Mesendoderm (in vitro differentiated cells): ENCODE measurements at places on chromosomes 3 and 15.

DNA sequence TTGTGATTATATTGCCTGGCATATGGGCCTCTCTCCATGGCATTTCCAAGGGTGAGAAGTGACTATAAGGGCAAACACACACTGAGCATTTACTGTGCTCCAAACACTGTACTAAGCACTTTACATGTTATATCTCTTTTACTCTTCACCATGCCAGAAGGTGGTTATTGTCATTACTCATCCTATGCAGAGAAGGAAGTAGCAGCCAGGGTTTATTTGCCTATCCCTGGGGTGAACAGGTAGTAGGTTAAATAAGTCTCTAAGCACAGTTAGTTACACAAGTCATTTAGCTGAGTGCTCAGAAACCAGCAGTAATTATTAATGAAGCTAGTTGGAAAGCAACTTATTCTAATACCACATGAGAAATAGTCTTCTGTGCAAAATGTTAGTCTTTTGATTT is 109.9 kb upstream of the SYNPR start:
- no peak for DNase-seq

- no peak for DNase-seq
Measured at GRCh38 chr3:4582624-4583023, 89.5 kb downstream of the ITPR1 start.

GRCh38 chr15:26475554-26475953 is 297.3 kb downstream of the GABRB3 start:
- no peak for DNase-seq

DNA sequence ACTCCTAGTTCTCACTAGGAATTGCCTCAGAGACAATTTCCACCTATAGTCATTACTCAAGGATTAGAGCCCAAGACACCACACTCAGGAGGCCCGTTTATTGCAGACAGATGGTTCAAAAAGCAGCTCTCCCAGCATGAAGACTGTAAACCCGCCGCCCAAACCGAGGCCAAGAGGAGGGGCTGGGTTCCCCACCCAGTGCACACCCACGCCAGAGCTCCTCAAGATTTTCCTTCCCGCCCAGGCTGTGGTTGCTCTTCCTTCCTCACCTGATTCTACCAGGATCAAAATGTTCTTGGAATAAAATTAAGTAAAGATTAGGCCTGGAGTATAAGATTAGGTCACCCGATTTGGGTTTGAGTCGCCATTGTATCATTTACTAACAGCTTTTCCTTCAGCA is 364.4 kb downstream of the MECOM start:
- no peak for DNase-seq

DNA sequence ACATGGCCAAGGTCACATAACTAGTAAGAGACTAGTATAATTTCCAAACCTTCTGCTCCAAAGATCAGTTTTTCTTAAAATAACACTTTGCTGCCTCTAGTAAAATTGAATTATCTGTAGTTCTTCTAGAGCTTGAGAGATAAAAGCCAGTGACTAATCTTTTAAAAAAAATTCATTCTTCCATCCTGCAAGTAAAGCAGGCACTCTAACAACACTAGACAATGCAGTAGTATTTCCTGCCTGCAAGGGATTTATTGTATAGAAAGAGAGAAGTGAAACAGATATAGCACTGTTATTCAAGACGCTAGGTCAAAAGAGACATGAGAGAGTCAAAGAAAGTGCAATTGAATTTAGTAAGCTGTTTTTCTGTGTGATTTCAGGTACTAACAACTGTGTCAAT is 159.5 kb upstream of the TBC1D5 start:
- no peak for DNase-seq

GRCh38 chr3:70996082-70996481 is 587.4 kb downstream of the FOXP1 start:
- DNase-seq = no peak

DNA sequence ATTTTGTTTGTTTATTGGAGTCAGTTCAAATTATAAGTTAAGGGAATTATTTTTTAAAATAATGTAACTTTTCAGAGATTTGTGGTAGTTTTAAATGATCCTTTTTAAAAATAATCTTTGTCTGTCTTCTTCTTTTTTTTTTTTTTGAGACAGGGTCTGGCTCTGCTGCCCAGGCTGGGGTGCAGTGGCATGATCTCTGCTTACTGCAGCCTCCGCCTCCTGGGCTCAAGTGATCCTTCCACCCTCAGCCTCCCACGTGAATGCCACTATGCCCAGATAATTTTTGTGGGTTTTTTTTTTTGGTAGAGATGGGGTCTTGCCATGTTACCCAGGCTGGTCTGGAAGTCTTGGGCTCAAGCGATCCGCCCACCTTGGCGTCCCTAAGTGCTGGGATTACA is 12.6 kb downstream of the FNDC3B start:
- no peak for DNase-seq

DNA sequence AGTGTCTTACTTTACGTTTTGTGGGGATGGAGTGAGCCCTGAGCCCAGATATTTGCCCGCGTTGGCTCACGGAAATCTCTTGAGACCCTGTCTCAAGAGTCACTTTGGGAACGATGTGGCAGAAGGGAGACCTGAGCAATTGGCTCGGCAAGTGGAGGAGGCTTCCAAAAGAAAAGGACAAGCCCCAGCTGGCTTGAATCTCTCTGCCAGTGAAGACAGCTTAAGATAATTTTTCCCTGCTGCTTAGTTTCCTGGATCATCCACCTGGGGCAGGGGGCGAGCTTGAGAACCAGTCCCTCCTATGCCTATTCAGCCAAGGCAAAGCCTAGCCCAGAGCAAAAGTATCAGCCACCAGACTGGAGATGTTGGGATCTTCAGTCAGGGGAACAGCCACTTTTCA is 708 bp downstream of the SEC22A start:
- DNase-seq = peak; percentile 65

DNA sequence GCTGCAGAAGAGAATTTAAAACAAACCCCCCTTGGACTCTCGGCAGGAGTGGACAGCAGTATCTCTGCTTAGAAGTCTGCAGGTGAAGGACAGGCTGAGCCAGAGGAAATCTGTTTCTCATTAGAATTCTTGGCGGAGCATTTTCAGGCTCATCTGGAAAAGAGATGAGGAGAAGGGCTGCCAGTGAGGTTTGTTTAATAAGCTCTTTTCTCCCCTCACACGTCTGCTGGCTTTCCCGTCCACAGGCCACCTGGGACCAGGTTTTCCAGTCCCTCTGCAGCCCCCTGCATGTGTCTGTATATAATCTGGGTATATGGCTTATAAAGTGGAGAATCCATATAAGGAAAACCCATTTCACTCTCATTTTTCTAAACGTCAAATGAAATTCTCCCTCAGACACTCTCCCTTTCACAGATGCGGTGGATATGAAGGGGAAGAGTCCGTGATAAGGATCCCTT is 155.4 kb upstream of the TPM1 start:
- no peak for DNase-seq

DNA sequence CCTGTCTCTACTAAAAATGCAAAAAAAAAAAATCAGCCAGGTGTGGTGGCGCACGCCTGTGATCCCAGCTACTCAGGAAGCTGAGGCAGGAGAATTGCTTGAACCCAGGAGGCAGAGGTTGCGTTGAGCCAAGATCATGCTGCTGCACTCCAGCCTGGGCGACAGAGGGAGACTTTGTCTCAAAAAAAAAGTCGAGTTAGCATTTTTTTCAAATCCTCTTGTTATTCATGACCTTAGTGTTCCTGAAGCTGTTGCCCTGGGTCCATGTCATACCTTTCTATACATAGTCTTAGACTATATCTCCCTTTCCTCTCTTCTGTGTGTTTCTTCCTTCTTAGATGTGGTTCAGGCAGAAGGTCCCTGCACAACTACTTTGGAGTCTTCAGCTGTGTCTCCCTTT is 6.4 kb downstream of the FMN1 start:
- no peak for DNase-seq

- no peak for DNase-seq
Measured at GRCh38 chr3:28700728-28701127, 352.1 kb upstream of the AZI2 start.

GRCh38 chr3:12194209-12194608 is 35.5 kb upstream of the TIMP4 start:
- DNase-seq = no peak

- DNase-seq = no peak
Measured at GRCh38 chr15:27360316-27360715, 389.3 kb downstream of the GABRG3 start.

DNA sequence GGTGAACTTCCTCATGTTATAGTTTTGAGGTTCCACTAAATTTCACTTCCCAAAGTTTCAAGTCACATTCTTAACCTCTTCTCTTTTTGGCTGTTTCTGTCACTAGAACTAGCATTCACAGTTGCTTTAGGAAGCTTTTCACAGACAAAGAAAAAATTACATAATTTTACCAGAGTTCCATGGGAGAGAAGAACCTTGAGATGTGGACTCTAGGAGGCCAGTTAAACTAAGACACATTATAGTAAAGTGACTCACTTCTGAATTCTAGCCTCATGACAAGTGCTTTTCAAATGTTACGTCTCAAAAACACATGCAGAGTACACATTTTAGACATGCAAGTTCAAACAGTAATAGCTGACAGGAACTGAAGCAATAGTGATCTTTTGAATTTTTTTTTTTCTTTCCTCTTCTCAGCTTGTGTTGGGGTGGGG is 39.9 kb upstream of the LRTM1 start:
- no peak for DNase-seq

GRCh38 chr3:58672451-58672850 is 5.9 kb upstream of the FAM3D start:
- no peak for DNase-seq

- DNase-seq = no peak
Measured at GRCh38 chr3:32261545-32261944, 23.1 kb downstream of the CMTM8 start.

DNA sequence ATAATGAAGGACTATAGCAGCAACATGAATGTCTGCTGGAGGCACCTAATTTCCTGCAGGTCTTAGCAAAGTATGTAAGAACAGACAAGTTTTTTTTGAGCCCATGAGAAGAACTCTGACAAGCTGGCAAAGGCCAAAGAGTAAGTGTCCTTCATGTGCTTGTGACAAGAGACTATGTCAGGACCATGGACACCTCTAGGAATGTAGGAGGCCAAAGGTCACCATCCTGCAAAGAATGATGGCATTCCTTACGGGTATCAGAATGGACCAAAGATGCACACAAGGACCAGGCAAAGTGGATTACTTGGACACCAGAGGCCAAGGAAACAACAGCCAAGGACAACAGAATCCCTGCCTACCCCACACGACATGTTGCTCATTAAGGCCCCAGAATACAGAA is 858.5 kb upstream of the CFAP20DC start:
- DNase-seq = peak; percentile 36

GRCh38 chr3:15205482-15205933 is 538 bp upstream of the CAPN7 start:
- no peak for DNase-seq

- DNase-seq = no peak
Measured at GRCh38 chr15:65091946-65092770, 15.6 kb downstream of the KBTBD13 start.
